Transverse colon (tissue), 4 donors: ENCODE measurements at places on chromosomes 2 and 18. TPM values are rescaled to one million over a fixed set of nuclear protein-coding genes. Genes with fewer than 3 reads are reported as not detected.

The ZSWIM2 gene
- not detected for total RNA-seq

The TWIST2 gene
- total RNA-seq = 18.1 TPM

DNA sequence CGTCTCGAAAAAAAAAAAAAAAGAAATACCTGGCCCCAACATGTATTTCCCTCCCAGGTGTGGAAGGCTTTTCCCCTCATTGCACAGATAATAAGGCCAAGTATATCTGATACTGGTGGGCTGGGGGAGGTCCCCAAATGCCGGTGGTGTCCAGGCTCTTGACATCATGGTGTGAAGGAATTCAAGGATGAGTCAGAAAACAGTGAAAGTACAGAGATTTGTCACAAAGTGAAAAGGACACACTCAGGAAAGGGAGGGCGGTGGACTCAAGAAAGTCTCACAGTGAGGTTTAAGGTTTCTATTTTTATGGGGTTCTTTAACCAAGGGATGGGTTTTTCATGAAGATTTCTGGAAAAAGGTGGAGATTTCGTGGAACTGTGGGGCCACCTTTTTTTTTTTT, 37.8 kb upstream of the FZD5 start:
- DNase-seq = no peak

- DNase-seq = no peak
Observed at GRCh38 chr18:75474332-75474731, 46.8 kb upstream of the SMIM21 start.

- no peak for DNase-seq
Observed at GRCh38 chr2:2260696-2261268, 70.3 kb downstream of the MYT1L start.
